ENCODE measurements at places on chromosomes 5 and 9.

DNA sequence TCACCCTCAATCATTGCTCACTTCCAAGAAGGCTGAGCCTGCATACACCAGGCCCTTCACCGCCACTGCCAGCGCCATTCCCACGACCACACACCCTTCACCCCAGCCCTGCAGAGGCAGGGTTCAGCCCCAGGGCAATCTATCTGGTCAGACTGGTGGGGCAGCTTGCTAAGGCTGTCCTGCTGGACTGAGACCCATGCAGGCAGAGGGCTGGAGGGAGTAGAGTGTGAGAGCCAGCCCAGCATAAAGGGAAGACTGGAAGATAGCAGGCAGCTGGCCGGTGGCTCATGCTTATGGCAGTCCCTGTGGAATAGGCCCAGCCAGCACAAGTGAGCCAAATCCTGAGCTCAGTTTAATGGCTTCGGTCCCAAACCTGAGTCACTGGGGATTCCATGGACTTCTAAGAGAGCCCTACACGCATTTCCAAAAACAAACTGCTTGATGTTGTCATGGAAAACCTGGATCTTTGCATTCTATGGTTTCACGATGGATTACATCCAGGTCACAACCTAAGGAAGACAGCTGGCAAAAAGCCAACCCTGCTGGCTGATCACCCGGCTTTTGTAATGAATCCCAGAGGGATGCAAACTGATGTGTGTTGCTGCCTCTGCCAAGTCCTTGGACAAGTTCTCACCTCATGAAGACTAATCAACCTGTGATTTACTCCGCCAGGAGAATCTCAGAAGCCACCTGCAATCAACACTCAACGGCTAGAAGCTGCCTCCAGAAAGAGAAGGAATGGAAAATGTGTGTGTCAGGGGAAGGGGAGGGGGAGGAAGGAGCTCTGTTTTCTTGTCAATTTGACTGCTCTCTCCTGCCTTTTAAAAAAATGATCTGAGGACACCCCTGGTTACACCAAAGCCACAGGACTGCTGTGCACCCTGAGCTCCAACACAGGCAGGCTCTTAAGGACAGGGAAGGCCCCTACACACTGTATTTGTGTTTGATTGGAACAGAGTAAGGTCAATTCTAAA is 143.6 kb downstream of the LHFPL2 start:
- DNase-seq: peak; percentile 41

- no peak for DNase-seq
Measured at GRCh38 chr9:71544464-71544863, 223.8 kb downstream of the CEMIP2 start.

- DNase-seq: no peak
Measured at GRCh38 chr9:13424204-13424603, 144.7 kb upstream of the MPDZ start.

DNA sequence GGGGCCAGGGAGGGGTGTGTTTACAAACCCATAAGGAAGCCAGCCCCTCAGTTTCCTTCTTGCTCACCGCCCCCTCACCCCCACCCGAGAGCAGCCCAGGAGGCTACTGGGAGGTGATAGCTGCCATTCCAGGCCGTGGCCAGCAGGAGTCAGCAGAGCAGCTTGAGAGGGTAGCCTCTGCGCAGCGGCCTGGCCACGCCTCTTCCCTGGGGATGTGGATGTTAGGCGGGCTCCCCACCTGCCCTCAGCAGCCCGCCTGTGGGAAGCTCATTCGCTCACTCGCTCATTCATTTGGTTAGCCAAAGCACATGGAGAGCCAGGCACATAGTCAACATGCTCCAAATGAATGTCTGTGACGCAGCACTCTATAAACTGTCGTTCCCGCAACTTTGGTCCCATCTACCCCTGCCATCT is 6.1 kb upstream of the DPM2 start:
- peak; percentile 92 for DNase-seq

- peak; percentile 85 for DNase-seq
Measured at GRCh38 chr9:37415011-37415719, 7.3 kb upstream of the GRHPR start.

- DNase-seq: no peak
Measured at GRCh38 chr5:76690037-76690679, 25.8 kb upstream of the F2R start.

DNA sequence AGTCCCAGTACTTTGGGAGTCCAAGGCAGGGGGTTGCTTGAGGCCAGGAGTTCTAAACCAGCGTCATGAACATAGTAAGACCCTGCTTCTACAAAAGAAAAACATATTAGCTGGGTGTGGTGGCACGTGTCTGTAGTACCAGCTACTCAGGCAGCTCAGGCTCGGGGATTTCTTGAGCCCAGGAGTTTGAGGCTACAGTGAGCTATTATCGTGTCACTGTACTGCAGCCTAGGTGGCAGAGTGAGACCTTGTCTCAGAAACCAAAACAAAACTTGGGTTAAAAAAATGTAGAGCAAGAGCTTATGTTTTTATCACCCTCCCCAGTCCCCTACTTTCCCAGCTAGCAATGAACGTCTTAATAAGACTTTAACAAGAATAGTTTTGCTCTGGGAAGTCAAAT is 46.7 kb downstream of the UHRF2 start:
- DNase-seq: no peak

GRCh38 chr5:143188083-143188482 is 215.4 kb downstream of the NR3C1 start:
- DNase-seq: no peak

- no peak for DNase-seq
Measured at GRCh38 chr5:77921094-77921768, 145.1 kb upstream of the TBCA start.

- no peak for DNase-seq
Measured at GRCh38 chr5:7105358-7105757, 290.6 kb upstream of the ADCY2 start.

- peak; percentile 38 for DNase-seq
Measured at GRCh38 chr9:136576269-136576626, 30.4 kb upstream of the NOTCH1 start.

DNA sequence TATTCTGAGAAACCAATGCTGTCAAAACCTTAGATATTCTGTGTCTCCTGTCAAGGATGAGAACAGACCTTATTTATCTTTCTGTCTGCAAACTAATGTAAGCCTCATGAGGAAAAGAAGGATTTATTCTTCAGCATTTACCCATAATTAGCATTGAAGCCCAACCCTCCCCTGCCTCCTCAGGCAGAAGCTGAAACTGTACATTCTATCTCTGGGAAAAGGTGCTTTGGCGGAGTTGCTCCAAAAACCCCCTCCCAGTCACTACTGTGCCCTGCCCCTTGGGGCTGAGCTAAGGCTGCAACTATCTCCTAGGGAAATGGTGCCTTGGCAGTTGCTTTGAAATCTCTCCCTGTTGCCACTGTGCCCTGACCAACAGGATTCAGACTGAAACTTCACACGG is 106.2 kb upstream of the TLR4 start:
- no peak for DNase-seq

GRCh38 chr9:91059713-91060112 is 258.1 kb downstream of the SYK start:
- DNase-seq: no peak

DNA sequence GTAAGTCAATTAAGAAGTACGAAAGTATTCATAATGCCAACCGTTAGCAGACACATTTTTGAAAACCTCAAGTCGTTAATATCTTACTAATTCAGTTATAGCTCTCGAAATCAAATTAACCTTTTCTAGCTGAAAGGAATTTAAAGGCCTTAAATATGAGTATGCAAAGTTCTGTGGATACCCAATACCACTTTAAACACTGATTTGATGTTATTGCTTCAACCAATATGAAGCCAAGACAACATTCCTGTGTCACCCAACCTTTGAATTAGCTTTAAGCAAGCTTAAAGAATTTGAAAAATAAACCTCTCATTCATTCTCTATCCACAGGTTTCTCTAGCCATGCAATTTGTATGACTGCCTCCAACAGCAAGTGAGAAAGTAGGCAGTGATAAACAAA is 204.5 kb downstream of the MCTP1 start:
- DNase-seq: no peak

GRCh38 chr9:13268469-13268868 is 11.0 kb downstream of the MPDZ start:
- no peak for DNase-seq

GRCh38 chr5:56910210-56910965 is 992 bp downstream of the SETD9 start:
- DNase-seq: no peak

GRCh38 chr9:36946653-36947052 is 87.4 kb downstream of the PAX5 start:
- no peak for DNase-seq

DNA sequence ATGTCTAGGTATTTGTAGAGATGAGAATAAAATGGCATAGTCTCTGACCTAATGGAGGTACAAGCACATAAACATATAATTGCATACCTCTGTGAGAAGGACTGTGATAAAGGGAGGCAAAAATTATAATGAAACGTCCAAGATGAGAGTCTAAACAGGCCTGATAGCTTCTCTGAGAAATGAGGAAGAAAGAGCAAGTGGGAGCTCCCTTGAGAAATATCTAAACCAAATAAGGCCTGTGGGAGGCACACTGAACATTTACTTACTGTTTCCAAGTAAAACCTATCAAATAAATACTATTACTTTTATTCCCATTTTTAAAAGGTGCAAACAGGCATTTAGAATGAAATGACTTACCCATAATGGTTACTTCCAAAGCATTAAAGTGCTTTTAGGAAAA is 125.6 kb upstream of the PAPPA start:
- no peak for DNase-seq

DNA sequence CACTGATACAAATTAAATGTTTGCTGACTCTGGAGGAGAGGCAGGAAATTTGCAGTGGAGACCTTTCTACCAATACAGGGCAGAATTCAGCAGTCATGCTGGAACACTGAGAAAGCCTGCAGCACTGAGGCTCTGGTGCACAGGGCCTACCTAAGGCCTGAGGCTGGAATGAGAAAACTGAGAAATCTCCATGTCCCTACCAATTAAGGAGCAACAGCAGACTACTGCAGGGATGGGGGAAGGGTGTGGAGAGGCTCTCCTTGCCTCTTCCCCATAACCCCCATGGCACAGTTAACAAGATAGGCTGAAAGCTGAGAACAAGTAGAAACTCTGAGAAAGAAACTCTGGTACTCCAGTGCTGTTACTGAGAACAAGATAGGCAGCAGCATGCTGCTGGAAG is 10.5 kb downstream of the FBXO4 start:
- DNase-seq: no peak

- no peak for DNase-seq
Measured at GRCh38 chr5:112923988-112924387, 2.0 kb upstream of the REEP5 start.

DNA sequence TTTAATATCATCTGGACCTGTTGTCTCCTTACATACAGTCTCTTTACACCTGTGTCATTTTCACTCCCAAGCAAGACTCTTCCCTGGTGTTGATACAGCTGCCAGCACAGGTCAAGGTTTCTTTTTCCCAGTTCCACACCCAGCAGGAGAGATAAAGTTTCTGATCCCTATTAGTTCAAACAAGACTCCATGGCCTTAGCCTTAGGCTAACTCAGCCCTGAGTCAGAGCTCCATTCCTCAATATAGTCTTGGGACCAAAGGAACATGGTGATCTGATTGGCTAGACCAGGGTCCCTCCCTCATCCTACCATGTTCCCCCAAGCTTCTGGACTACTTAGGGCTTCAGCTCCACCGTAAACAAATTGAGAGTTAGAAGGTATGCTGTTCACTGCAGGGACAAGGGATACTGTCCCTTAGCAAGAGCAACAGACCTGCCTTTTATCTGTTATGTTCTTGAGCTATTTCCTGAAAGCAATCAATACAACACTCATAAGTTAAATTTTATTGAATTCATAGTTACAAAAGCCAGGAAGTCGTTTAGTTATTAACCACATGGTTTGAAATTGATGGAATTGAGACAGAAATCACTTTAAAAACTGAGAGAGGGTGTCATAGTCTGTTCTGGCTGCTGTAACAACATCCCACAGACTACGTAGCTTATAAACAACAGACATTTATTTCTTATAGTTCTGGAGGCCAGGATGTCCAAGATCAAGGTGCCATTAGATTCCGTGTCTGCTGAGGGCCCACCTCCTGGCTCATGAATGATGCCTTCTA is 20.5 kb downstream of the SLC1A1 start:
- no peak for DNase-seq

- no peak for DNase-seq
Measured at GRCh38 chr9:28668158-28668557, 1094.9 kb upstream of the C9orf72 start.

DNA sequence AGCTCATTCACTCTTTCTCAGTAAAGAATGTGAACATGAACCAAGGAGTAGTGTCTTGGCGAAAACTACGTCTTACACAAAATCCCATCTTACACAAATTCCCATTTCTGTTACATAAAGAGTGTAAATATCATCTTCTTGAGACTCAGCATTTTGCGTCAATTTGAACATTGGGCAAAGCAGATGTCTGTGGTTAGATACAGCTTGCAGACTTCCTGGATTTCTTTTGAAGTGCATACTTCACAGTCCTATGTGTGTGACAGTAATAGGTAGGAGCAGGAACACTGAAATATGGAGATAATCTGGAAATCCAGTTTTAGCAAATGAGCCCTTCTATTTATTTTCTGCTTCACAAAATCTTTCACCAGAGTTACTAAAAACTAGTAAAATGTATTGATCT is 58.8 kb downstream of the C6 start:
- DNase-seq: no peak

DNA sequence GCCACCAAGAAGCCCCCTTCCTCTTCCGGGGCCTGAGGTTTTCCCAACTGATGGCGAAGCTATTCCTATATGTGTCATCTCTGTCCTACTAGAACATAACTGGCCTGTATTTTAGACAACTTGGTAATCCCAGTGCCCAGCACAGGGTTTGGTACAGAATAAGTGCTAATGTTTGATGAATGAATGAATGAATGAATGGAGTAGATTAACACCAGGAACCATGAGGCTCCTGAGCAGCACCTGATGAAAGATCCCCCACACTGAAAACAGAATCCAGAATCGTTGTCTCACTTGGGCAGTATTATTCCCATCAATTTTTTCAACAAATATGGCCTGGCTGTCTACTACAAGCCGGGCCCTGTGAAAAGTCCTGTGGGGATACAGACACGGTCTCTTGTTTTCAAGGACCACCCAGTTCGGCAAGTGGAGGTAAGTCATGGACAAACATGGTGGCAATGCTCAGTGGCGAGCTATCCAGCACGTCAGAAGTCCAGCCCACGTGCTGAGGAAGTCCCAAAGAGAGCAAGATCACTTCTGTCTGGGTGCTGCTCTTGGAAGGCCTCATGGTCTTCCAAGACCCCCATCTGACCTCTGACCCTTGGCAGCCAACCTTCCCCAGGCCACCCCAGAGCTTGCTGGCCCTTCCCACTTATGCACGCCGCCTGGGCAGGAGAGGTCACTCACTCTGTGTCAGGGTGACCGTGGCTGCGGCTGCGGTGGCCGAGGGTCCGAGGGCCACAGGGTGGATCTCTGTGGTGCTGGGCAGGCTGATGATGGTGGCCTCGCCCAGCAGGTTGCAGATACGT is 1.0 kb downstream of the NAIF1 start:
- DNase-seq: no peak
